ENCODE measurements at places on chromosomes 1 and 21.

- DNase-seq: no peak
These were observed 156.2 kb downstream of the TGFBR3 start for GRCh38 chr1:91729621-91730358.

DNA sequence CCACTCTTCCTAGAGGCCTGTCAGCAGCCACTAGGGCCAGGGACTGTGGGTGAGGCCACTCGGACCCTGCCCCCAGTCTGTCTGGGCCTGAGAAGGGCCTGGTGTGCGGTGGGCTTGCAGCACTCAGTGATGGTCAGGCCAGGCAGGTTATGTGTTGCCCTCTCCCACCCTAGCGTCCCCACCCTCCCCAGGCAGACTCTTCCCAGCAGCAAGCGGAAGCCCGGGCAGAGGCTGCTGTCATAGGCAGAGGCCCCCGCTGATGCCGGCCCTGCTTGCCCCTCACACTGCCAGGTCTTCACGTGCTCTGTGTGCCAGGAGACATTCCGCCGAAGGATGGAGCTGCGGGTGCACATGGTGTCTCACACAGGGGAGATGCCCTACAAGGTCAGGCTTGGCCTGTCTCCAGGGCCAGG, 6.6 kb downstream of the ZBTB48 start:
- DNase-seq: no peak

GRCh38 chr1:109482791-109483671, 674 bp upstream of the ATXN7L2 start:
- DNase-seq: no peak

- DNase-seq: no peak
These were observed 65.8 kb downstream of the TRABD2B start for GRCh38 chr1:47931395-47931794.

DNA sequence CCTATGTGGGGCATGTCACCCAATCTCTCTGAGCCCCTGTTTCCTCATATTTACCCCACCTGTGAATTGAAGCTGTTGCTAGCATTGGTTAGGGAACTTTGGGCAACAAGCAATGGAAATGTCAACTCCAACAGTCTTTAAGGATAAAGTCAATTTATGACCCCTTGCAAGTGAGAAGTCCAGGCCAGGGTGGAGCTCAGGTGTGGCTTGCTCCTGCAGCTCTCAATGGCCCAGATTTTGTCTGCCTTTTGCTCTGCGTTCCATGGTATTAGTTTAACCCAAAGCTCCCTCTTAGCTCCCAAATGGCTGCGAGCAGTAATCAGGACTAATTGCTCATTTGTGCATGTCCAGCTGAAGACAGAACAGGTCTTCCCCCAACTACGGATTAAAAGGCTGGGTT, 70.4 kb upstream of the ABCG1 start:
- no peak for DNase-seq

DNA sequence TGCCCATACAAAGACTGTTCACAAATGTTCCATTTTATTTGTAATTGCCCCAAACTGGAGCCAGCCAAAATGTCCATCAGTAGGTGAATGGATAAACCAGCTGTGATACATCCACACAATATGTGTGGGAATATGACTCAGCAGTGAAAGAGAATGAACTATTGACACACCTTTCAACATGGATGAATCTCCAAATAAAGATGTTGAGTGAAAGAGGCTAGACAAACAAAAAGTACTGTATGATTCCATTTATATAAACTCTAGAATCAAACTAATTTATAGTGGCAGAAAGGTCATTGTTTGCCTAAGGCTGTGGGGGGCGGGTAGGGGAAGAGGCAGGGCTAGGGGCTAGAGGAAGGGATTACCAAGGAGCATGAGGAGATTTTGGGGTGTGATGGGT, 4.5 kb downstream of the DHCR24 start:
- no peak for DNase-seq

DNA sequence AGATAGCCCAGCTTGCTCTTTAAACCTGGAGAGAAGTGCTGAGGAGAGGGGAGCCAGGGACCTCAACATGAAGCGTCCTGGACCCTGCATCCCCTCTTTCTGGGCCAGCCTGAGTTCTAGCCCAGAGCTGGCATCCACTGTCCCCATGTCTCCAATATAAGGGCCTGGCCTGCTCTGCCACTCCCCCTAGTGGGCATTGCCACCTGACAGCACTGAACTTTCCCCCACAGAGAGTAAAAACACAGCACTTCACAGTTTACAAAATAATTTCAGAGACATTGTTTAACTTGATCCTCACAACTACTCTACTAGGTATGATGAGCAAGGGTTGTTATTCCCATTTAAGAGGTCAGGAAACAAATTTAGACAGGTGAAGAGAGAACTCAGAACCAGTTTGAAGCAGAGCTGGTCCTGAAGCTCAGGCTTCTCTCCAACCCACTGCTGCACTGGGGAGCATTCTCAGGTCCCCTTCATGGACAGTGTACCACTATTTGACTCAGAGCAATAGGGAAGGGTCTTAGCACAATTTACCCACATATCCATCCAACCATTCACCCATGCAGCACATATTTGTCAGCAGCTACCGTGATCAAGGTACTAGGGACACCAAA, 151.2 kb downstream of the DMRTA2 start:
- DNase-seq: no peak

DNA sequence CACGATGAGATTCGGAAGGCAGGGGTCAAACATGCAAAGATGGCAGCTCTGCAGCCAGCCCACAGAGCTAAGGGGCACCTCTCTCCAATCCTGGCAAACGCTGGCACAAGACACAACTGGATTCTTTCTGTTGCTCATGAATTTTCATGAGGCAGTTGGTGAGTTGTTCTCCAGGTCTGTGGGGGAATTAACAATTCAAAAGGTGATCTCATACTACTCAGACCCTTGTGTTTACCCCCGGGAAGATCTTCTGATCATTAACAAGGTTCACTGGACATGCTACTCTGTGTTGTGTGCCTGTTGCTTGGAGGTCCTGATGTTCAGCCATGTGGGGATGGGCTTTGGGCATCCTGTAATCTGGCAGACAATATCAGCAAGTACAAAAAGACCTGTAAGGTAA, 128.9 kb downstream of the HHAT start:
- no peak for DNase-seq

DNA sequence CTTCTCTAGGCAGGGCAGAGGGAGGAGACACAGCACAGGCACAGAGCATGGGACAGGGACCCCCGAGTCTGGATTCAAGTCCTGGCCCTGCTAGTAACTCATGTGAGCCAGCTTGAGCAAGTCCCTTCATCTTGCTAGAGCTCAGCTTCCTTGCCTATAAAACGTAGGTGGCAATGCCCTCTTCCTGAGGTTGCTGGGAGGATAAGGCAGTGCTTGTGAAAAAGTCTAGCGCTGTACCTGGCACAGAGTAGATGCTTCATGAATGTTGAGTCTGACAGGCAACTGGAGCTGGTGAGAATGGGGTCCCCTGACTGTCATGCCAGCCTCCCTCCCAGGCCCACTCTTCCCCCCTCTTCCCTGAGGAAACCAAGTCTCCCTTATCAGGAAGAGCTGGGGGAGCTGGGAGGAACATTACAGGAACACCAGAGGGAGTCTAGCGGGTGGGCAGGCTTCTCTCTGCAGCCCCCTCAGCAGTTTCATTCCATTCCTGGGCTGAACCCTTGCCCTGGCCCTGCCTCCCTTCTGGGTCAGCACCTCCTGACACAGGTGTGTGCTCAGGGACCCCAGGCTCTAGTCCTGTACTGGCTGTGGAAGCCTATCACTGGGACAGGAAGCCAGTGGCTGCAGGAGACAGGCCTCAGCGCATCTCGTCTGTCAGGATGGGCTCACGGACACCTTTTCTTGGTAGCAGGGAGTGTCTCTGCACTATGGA, 9.9 kb downstream of the CHRNB2 start:
- DNase-seq: no peak

DNA sequence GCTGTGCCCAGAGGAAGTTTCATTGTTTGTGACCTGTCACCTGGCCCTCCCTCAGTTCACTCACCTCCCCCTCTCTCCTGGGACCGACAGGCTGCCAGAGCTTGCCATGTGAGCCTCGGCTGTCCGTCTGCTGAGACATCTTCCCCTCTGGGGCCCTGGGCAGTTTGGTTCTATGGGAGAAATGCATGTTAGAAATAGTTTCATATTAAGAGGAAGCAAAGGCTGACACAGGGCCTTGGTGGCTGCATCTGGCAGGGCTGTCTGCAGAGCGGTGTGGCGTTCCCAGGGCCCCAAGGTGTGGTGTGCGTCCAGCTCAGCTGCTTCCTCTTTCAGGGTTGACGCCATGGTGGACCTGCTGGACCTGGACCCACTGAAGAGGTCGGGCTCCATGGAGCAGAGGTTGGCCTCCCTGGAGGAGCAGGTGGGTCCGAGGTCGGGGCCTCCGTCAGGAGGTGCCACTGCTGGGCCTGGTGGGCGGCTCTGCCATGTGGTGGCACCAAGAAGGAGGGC, 31.9 kb upstream of the LRRC3 start:
- DNase-seq: no peak

GRCh38 chr1:189424746-189425331, 1052.8 kb downstream of the BRINP3 start:
- DNase-seq: no peak

- no peak for DNase-seq
These were observed 81.9 kb upstream of the RGS2 start for GRCh38 chr1:192726820-192727504.

GRCh38 chr21:42698733-42699132, 45.3 kb downstream of the PDE9A start:
- DNase-seq: no peak

- no peak for DNase-seq
These were observed 26.5 kb downstream of the NFYC start for GRCh38 chr1:40717955-40718354.

- no peak for DNase-seq
These were observed 80.9 kb downstream of the COLGALT2 start for GRCh38 chr1:183956559-183957188.

- no peak for DNase-seq
These were observed 22.4 kb upstream of the KCNA2 start for GRCh38 chr1:110628323-110629105.

DNA sequence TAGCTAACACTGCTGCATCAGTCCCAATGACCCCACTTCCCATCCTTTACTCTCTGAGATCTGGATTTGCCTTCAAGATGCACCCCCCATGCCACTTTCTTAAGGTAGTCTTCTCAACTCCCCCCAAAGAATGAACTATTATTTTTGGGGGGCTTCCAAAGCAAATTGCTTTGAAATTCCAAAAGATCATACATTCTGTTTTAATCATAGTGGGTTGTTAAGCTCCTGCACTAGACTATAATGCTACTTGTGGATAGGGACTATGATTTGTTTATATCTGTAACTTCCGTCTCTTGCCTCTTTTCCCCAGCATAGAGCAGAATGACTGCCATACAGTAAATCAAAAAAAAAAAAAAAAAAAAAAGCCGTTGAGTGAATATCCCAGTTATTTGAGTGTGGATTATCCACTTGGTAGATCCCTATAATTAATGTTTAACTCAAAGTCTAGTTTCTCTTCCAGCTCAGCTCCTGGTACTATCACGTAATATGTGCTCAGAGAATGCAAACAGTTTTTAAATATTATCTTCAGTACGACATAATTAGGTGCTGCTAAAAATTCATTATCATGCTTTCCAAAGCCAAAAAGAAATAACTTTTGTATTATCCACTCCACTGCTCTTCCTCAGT, 26.9 kb downstream of the KIRREL1 start:
- no peak for DNase-seq

DNA sequence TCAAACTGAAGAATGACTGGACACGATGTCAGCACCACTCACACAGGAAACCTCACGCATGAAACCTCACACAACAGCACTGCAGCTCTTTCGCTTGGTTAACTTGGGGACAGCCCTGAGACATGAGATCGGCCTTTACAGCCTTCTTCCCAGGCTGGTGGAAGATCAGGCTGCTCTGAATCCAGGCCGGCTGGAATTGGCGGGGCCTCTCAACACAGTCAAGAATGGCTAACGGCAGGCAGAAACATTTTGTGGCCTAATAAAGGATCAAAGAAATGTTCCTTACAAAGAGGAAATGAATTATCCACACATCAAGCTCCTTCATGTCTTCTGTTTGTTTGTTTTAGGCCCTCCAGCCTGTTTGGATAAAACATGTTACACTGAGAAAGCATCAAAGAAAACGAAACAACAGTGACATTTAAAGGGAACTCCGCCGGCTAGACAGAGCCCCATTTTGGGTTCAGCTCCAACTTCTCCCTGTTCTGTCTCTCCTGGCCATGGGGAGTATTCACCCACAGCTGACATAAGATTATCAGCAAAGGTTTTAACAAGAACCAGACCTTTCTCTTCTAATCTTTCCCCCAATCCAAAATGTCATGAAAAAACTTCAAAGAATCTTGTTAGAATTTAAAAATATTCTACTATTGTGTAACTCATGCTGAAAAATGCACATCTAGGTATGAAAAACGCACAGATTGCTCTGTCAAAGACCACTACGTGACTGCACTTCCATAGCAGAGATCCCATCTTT, 131.2 kb downstream of the SLC45A1 start:
- no peak for DNase-seq

- no peak for DNase-seq
These were observed 790 bp upstream of the MATN1 start for GRCh38 chr1:30724175-30724574.

DNA sequence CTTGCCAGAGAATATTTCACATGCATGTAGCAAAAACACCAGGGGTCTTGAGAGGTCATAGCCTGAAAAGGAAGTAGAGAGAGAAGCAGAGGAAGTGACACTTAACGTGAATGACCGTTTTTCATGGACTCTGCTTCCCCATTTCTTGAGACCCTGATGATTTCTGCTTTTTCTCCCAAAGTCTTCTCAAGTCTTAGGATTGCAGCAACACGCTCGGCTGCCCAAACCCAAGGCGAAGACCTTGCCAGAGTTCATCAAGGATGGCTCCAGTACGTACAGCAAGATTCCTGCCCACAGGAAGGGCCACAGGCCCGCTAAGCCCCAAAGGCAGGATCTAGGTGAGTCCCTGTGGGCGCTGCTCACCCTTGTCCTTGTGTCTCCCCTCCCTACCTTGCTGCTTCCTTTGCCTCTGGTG, 12.8 kb downstream of the THEMIS2 start:
- no peak for DNase-seq

DNA sequence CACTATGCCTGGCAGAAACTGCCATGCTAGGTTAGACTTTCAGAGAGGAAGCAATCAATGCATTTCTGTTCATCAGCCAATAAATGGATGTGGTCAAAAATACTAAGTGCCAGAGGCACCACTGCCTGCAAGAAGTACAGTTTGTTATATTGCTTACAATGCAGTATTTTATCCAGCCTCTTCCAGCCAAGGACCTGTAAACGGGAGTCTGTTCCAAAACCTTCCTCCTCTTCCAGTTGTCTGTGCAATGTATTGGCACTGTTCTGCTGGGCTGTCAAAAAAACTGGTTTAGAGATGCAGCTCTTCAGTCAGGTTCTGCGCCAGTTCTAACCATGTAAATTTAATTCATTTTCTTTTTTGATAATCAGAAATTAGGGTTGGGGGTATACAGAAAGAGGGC, 175.7 kb downstream of the EIF4G3 start:
- no peak for DNase-seq

DNA sequence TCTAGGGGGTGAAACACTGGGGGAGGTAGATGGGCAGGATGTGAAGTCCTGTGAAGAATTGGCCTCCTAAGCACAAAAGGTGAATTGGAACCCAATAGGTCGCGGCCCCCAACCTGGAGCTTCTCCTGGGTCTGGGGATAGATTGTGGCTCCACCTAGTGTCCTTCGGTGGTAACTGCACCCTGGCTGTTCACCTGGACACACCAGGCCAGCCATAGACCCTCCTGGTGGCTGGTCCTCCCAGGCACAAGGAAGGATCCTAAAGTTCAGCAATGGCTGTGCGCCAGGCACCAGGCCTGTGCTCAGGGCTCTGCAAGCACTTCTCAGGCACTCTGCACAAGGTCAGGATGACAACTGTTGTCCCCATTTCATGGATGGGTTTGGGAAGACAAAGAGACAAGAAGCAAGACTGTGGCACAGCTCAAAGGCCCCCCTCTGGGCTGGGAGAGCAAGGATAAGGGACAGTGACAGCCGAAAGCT, 13.5 kb downstream of the ESPN start:
- DNase-seq: no peak

Data from stimulated activated CD8-positive, alpha-beta memory T cell treated with anti-CD3 and anti-CD28 coated beads, Interleukin-7, amount 100 ng/mL, for 48 hours (primary cell).